ENCODE measurements at places on chromosomes 5 and 9.

GRCh38 chr5:156147944-156148285 is 179.0 kb upstream of the SGCD start:
- no peak for DNase-seq

GRCh38 chr9:73050887-73051550 is 98.2 kb upstream of the ALDH1A1 start:
- no peak for DNase-seq

DNA sequence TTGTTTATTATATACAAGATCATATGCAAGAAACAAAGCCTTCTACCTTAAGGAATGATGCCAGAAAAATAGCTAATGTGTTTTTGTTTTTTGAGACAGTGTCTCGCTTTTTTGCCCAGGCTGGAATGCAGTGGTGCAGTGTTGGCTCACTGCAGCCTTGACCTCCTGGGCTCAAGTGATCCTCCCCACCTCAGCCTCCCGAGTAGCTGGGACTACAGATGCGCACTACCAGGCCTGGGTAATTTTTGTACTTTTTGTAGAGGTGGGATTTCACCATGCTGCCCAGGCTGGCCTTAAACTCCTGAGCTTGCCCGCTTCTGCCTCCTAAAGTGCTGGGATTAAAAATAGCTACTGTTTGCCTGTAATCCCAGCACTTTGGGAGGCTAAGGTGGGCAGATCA is 15.1 kb downstream of the ERCC6L2 start:
- no peak for DNase-seq

- DNase-seq, result no peak
Observed at GRCh38 chr5:37208883-37209797, 40.0 kb downstream of the CPLANE1 start.

GRCh38 chr5:147400881-147401280 is 109.0 kb downstream of the DPYSL3 start:
- DNase-seq, result no peak

- DNase-seq, result peak; percentile 67
Observed at GRCh38 chr5:159098603-159099436, 896 bp downstream of the EBF1 start.

DNA sequence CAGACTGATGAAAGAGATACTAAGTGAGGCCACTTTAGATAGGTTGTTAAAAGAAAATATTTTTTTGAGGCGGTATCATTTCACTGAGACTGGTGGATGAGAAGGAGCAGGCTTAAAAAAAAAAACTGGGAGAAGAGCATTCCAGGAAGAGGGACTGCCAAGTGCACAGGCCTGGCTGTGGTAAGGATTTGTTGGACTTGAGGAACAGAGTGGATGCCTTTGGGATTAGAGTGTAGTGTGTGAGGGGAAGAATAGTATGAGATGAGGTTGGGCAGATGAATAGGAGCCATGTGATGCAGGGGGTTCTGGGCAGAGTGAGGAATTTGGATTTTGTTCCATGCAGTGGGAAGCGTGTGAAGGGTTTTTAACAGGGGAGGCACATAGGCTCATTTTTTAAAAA is 57.9 kb downstream of the PBX3 start:
- DNase-seq, result no peak

DNA sequence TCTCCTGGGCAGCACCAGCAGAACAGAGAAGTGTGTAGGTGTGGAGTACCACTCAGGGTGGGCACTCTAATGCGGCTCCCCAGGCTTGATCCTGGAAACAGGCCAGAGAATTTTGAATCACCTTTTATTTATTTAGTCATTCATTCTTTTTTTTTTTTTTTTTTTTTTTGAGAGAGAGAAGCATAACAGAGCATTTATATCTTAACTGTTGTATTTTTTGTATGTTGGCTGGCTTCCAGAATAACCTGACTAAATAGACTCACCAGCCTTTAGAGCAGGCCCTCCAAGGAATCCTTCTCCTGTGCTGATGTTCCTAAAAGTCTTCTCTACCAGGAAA is 153.4 kb downstream of the PIK3R1 start:
- DNase-seq, result no peak

DNA sequence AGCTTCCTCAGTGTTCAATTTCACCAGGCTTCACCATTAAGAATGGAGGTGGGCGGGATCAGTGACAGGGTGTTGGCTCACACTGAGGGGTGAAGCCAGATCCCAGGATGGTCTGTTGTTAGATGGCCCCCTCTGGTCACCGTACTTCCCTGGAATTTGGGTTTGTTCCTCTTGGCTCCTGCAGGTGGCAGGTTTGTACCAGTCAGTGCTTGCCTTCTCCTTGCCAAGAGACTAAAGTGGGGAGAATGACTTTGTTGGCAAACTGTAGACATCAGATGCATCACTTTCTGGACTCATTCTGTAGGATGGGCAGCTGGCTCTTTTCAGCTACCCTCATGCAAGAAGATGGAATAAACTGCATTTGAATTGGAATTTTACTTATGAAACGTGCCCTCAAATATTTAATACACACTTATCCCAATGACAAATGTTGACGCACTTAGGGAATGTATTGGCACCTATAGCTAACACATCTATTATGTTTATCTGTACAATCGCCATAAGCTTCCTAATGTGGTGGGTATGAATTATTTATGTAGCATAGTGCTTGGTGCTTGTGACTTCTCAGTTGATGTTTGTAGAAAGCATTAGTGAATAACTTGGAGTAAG is 31.4 kb upstream of the ANKRD55 start:
- DNase-seq, result peak; percentile 45

GRCh38 chr9:85264695-85265094 is 477.1 kb downstream of the AGTPBP1 start:
- no peak for DNase-seq

DNA sequence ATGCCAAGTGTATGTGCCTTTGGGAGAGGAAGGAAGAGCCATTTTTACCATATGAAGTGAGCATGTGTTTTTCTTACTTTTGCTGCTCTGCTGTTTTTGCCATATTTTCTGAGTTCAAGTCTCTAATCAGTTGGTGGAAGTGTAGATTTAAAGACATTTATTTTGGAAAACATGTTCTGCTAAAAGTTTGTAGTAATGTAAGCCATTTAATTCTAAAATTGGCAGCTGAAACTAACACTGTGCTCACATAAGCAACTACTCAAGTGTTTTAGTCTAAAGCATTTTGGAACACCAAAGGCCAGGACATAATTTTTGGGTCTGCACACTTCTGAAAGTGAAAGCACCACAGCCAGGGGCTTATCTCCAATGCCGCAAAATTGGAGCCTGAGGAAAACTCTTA is 363.4 kb upstream of the ZNF608 start:
- no peak for DNase-seq

DNA sequence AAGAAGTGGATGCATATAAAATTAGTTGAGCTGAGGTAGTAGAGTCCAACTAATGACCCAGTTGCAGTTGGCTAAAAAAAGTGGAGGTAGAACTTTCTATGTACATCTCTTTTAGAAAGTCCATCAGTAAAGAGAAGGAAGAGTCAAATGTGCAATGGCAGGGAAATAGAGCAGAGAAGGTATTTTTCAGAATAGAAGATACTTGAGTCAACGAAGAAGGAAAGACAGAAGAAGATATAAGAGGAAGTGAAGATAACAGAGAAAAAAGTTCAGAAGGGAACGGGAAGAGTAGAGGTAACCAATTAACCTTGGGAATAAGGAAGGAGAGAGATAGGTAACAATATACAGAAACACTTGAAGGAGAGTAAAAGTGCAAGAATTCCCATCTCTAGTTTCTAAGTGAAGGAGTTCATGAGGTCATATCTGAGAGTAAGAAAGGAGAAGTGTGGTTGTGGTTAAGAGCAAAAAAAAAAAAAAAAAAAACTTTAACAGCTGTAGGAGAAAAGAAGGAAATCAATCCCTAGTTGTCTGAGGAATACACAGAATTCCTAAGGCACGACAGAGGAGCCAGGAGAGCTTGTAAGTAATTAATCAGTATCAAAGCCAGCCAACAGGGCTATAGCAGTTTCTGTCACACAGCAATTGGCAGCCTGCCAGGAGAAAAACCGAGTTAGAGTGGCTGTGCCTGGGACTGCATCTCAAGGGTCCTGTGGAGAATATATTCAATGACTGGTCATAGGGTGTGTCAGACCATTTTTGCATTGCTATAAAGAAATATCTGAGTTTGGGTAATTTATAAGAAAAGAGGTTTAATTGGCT is 61.0 kb downstream of the ARL15 start:
- DNase-seq, result peak; percentile 33

GRCh38 chr5:22899341-22899740 is 46.2 kb upstream of the CDH12 start:
- no peak for DNase-seq

- no peak for DNase-seq
Observed at GRCh38 chr5:79872291-79872690, 118.8 kb downstream of the MTX3 start.

- no peak for DNase-seq
Observed at GRCh38 chr9:109994141-109994540, 213.8 kb downstream of the C9orf152 start.

GRCh38 chr5:28703651-28704260 is 1665.4 kb upstream of the CDH9 start:
- DNase-seq, result no peak

DNA sequence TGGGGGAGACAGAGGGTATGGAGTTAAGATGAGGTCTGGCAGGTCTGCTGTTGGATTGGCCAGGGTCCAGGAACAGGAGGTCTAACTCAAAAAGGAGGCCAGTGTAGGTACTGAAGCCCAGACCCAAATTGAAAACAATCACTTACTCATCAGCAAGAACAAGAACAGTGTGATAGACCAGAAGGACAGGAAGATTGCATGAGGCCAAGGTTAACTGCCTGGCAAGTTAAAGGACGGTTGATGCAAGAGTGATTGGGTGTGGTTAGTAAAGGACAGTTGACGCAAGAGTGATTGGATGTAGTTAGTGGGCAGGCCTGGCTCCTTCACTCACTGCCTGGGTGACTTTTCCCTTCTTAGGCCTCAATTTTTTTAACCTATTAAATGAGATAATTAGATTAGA is 132.6 kb downstream of the PDZD2 start:
- DNase-seq, result no peak

GRCh38 chr5:7094626-7095025 is 301.3 kb upstream of the ADCY2 start:
- peak; percentile 34 for DNase-seq

DNA sequence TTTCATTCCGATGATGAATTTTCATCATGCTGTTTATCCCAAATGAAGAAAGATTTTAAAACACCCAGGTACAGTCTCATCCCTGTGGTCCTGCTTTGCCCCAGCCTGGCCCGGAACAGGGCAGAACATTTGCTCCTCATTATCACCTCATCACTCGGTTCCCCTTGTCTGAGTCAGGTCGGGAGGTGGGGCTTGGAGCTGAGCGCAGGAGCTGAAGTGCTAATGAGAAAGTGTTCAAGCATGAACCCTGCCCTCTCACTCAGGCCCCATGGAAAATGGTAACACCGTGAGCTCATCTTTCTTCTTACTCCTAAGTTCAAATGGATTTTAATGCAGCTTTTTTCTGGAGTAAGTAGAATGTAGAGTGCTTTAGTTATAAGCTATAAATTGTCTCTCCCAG is 466.2 kb downstream of the KDM4C start:
- no peak for DNase-seq

GRCh38 chr5:112308608-112309007 is 110.5 kb downstream of the EPB41L4A start:
- DNase-seq, result no peak

DNA sequence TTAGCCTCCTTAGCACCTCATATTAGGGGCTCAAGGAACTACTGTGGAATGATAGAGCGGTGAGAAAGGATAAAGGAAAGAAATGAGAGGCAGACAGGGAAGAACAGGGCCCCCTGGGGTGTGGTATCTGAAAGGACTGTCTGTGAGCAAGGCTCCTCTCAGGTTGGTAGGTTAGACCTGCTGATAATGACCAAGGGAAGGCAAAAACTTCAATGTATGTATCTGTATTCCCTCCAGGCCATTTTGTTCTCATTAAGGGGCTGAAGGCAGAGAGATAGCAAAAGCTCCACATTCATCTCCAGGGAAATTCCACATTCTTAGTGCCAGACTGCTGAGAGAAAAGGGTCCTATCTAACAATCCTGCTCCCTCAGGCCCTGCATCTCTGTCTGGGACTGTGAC is 28.6 kb downstream of the TRIM32 start:
- DNase-seq, result no peak

DNA sequence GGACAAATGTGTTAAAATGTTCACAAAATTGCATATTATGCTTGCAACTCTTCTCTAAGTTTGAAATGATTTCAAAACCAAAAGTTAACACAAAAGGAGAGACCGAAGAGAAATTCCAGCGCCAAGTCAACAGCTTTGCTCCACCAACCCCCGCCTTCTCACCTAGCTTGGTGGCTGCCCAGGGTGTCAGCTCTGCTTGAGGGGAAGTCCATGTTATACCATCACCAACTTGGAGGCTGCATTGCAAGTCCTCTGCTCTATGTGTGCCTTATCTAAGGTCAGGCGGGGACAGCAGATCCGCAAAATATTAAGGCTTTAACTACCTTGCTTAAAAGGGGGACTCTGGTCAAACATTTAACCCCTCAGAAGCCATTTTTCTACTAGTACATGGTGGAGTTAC is 14.6 kb downstream of the CCNJL start:
- no peak for DNase-seq

DNA sequence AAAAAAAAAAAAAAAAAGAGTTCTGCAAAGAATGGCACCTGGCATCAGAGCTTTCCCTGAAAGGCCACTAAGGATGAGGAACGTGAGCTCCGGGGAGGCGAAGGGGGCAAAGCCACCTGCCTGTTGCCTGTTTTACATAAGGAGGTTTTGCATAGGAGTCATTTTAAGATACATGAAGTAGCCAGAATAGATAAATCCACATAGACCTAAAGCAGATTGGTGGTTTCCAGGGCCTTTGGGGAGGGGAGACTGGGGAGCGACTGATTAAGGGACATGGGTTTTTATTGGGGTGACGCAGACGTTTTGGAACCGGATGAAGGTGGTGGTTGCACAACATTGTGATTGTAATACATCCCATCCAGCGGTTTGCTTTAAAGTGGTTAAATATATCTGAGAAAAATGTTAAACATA is 7.1 kb downstream of the NEK6 start:
- no peak for DNase-seq

GRCh38 chr5:125032286-125032685 is 285.8 kb upstream of the ZNF608 start:
- DNase-seq, result no peak

GRCh38 chr9:93684161-93684765 is 107.9 kb downstream of the PHF2 start:
- DNase-seq, result no peak

DNA sequence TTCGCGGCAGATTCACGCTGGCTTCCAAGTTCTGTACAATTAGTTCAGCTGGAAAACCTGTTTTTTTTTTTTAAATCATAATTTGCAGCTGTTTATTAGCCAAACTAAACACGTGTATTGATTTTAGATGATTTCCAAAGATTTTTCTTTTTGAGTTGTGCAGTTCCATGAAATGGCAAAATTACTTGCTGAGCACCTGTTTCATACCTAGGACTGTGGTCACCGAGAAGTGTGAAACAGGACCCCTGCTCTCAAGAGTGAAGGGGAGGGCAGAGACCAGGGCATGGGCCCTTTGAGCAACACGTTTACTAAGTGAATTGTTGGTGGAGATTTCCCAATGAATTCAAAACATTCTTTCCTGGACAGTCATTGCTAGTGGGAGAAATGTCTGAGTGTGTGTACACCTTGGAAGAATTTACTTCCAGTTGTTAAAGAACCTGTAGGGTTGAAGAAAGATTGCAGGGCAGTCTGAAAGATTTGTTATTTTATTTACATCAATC is 688 bp downstream of the SNX24 start:
- DNase-seq, result no peak
